ENCODE measurements at places on chromosomes 7 and 10.

DNA sequence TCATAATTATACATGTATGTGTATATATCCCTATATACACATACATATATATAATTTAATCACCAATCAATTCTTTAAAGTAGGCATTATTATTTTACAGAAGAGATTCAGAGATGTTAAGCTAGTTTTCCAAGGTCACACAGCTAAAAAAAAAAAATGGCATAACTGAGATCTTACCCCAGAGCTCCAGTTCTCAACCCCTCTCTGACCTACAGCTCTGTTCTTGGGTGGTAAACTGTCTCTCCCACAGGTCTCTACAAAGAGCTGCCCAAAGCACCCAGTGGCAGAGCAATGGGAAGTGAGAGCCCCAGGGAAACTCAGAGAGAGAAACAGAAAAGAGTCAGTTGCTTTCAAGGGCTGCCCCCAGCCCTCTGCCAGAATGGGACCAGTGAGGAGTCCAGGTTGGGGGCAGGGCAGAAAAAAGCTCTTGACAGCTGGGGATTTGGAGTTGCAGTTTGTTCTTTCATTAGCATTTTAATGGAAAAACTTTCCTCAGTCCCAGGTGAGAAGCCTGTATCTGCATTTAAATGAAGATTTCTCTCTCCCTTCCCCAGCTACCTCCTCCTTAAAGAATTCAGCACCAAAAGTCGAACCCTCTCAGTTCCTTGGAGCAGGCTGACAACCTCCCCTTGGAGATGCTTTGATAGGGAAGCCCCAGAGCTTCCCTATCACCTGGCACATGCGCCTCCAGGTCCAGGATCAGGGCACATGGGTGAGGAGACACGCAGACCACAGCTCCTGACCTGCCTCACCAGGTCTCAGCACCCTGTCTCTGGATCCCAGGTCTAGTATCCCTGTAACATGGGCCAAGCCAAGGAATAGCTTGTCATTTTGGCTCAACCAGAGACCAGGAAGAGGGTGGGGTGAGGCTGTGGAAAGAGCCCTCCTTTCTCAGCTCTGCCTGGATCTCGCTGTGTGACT is 388.1 kb downstream of the PLXNA4 start:
- no peak for DNase-seq

DNA sequence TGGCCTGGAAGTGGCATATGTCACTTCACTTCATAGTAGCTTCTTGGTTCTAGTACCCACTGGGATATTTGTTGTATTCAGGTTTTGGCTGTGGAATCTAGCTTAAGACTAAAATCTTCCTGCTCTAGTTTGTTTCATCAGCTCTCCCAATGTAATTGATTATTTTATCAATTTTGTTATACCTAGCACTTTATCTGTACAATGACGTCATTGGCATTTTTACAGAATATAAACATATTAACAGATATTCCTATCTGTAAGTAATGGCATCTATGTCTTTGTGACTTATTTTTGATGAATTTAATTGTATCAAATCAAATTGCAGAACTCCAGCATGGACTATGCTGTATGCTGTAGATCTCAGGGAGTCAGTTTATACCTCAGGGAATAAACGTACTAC is 19.7 kb downstream of the KIAA1217 start:
- DNase-seq = no peak

GRCh38 chr10:31041011-31041410 is 9.3 kb upstream of the ZNF438 start:
- no peak for DNase-seq

GRCh38 chr10:28910956-28911355 is 233.6 kb downstream of the BAMBI start:
- no peak for DNase-seq

GRCh38 chr7:91293840-91294239 is 29.6 kb downstream of the FZD1 start:
- DNase-seq = no peak

- DNase-seq = no peak
Observed at GRCh38 chr7:16609842-16610450, 35.6 kb downstream of the ANKMY2 start.

DNA sequence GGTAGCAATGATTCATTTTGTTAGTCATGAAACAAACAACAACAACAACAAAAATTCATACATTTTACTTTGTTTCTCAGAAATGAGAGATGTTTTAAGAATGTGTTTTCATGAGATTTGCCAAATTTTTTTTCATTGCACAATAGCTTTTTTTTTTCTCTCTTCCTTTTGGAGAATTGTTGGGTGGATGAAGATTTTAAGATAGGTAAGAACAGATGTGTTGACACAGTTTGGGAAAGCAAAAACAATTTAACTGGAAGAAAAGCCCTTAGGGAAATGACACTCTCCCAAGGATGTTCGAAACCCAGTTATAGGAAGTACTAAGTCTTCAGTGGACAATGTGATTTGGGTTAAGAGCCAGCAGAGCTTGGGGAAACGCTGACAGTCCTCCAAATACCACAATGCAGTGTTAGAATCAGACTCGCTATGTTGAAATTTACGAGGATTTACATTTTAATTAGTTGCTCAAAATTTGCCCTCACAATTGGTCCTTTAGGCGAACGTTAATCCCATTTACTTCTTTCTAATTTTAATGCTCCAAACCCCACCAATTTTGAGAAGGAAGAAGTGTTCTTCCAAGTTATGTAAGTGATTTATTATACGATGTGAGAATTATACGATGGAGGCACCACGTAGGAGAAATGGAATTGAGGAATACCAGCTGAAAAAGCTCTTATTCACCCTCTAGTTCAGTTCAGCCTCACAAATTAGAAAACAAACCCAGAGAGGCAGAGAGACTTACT is 61.2 kb downstream of the HHEX start:
- DNase-seq = no peak

DNA sequence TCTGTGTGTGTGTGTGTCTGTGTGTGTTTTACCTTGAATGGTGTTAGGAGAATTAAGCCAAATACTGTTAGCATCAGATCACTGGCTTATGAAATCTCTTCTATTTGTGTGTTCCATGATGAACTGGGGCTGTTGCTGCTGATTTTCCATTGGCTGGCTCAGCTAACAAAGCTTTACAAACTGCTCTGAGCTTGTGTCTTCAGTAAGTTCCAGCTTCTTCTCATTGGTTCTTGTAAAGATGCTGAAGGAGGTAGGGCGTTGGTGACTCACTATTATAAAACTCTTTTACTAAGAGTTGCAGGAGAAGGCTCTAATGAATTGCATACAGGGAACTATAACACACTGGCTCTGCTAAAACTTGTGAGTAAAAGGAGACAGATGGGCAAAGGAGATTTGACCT is 136.4 kb upstream of the PRKCQ start:
- no peak for DNase-seq

DNA sequence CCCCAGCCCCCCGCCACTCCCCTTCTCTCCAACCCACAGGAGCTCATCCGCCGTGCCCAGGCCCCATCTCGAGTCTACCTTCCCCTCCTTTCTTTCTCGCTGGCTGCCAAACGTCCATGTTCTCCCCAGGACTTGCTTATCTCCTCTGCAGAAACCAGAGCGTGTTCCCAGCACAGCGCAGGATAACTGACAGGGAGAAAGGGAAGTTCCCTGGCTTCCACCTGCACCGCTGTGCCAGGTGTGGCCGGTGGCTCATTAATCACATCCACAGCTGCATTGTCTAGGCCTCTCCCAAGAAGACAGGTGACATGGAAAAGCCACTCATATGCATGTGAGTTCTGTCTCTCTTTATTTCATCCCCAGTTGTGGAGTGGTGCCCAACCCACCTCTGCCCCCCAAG is 113.2 kb downstream of the ITIH5 start:
- no peak for DNase-seq

Measured in frontal cortex (tissue), 4 donors.